ENCODE measurements at places on chromosomes 11 and 22.

DNA sequence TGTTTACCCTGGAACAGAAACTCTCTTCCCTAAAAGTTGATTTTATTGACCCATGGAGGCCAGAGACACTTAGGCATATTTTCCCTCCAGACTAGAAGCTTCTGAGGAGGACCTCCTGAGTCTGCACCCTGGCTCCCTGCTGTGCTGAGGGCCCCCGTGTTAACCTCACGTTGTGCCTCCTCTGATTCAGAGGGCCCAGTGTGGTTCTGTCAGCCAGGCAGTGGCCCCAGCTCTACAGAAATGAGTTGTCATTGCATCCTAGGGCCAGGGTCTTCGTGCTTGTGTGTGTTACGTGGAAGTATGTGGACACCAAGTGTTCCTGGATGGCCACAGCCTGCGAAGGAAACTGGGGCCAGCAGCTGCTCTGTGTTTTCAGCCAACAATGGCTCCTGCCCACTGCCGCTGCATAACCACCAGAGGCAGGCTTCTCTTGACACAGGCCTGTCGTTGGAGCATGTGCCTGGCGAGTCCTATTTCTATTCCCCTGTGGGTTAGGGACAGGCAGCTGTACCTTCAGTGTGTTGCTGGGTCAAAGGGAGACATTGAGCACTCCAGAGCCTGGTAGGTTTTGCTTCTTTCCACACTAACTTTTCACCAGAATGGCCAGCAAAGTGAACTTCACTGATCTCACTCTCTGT lies 44.5 kb downstream of the MED15 start:
- DNase-seq: no peak

DNA sequence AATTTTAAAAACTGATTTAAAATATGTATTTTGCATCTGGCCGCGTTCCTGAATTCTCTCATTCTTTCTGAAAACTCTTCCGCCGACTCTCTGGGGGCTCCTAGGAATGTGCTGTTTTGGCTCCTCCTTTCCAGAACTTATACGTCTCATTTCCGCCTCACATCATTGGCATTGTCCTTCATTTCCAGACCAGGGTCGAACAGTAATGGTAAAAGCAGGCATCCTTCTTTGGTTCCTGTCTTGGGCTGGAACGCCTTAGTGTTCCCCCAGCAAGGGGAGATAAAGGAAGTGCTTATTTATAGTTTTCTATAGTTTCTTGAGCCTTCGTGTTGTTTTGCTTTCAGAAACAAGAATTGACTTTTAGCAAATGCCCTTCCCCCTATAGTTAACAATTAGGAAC lies 10.9 kb upstream of the TNNT3 start:
- no peak for DNase-seq

- DNase-seq: no peak
These were observed 704 bp upstream of the CFL1 start for GRCh38 chr11:65858681-65859087.

DNA sequence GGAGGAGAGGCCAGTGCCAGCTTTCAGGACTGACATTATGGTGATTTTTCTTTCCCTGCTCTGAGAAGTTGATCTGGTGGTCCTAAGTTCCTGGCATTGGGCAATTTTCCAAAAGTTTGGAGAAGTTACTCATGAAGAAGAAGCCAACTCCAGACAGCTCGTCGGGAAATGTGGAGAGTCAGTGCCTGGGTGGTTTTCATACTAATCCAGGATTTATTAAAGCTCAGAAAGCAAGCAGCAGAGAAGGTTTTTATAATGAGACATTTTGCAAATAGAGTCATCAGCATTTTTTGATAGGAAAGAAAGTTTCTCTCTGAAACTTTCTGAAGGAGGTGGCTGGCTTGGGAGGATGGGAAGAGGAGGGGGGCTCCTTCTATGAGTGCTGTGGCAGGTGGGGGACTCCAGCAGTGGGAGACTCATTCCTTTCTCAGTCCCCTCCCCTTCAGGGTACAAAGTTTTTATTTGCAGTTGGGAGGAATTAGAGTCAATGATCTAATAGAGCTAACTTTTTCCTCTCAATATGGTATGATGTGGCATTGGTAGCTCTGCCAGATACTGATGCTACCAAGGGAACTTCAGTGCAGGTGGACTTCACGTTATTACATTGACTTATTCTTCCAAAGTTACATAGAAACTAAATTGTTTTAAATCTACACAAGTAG lies 55.4 kb downstream of the LIF start:
- DNase-seq: no peak

DNA sequence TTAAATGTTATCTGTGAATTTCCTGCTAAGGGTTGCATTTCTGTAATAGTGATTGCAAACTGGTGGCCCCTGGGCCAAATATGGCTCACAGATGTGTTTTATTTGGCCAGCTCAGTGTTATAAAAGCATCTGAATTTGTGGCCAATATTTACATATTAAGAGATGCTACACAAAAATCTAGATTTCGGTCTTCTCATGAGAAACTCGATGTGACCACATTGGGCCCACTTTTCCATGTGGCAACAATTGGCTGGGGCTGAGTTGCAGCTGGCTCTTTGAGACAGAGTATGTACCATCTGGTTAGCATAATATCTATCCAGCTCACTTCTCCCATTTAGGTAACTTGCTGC lies 244.5 kb upstream of the POU2AF2 start:
- DNase-seq: peak; percentile 36

DNA sequence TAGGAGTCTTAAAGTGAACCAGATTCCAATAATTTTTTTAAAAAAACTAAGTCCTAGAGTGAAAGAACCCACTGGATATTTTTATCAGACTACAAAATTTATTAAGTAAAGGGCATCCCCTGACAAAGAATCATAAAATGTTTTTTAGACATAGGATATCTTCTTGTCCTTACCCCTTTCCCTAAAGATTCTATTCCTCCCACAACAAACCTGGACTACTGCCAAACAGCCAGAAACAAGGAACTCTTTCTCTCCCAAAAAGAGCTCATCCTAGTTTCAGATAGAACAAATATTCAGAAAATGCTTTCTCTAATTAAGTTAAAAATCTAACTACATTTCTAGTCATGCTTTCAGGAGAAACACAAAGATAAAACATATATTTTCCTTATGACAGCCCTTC lies 327.1 kb downstream of the FAM181B start:
- DNase-seq: no peak

GRCh38 chr11:120432056-120433018 lies 79.2 kb upstream of the GRIK4 start:
- DNase-seq: peak; percentile 97

DNA sequence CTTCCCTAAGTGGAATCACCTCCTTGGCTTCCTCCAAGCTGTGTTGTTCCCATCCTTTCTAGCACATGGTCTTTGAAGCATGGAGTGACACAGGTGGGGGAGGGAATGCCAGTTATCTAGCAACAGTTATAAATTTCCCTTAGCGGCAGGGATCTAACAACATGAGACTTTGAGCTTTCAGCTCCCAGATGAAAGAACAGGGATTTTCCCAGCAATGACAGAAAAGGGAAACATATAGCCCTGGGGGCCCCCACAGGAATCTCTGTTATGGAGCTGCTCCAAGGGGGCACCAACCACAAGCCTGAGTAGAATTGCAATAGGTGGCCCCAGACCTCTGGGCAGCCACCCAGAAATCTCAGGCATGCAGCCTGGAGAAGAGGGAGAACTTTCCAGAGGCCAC lies 163.0 kb downstream of the GRIK4 start:
- no peak for DNase-seq

DNA sequence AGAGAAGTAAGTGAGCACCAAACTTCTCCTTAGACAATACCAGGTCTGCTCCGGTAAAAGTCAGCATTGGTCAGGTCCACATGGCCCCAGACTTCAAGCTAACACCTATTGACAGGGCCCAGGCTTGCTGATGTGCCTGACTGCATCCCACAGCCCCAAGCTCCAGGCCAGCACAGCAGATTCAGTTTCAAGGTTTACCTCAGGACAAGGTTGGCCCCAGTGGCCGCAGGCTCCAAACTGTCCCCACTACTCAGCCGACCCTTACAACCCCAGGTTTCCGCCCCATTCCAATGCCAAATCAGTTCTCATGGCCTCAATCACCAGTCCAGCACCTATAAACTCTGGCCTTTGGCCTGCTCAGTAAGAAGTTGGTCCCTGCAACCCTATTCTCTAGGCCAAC lies 39.4 kb downstream of the OR4C6 start:
- DNase-seq: no peak

DNA sequence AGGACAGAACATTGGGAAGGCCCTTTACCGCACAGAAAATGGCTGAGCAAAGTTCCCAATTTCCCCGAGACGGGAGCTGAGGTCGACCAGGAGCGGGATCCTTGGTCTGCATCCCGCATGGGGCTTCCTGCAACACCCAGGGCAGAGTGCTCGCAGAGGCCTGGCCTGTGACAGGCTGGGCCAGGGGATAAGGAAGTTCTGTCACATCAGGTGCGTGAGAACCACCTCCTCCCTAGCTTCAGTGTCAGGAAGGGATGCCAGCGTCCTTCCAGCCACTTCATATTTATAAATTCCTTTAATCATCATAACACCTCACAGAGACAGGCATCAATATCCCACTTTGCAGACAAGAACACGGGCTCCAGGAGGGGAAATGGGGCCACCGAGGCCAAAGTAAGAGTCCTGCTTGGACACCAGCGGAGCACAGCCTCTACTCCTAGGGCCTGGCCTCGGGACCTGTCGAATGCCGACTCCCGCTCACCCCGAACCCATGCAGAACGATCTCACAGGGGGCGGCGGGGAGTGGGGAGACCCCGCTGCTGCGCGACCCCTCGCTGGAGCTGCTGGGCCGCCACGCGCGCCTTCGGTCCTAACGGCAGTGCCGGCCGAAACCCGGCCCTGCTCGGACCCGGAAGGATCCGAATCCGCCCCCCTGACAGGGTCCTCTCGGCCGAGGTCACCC lies 532 bp downstream of the BET1L start:
- no peak for DNase-seq

- no peak for DNase-seq
These were observed 97.8 kb upstream of the ZBED5 start for GRCh38 chr11:10955616-10956015.

DNA sequence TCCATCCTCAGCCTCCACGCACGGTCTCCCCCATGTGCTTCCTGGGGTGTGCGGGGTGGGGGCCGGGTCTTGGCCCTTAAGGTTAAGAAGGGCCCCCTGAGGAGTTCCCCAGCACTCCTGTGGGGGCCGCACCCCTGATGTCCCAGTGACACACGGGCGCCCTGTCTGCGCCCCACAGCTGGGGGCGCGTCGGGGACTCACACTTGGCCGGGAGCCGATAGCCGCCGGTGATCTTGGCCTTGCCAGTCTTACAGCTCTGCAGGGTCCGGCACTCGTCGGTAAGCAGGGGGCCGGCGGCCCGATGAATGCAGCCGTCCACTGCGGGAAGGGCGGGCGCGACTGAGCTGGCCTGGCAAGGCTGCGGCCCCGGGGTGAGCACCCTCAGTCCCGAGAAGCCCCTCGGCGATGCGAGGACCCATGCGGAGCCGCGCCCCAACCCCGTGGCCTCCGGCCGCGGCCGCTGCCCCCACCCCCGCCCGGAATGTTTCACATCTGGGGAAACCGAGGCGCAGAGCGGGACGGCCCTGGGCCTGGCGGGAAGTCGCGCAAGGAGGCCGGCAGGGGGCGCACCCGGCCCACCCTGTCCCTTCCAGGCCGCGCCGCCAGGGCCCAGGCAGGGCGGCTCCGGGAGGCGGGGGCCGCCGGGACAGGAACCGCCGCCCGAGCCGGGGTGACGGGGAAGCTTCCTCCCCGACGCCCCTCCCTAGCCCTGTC lies 13.9 kb downstream of the OTUB1 start:
- no peak for DNase-seq

- no peak for DNase-seq
These were observed 7.0 kb downstream of the MTFP1 start for GRCh38 chr22:30432520-30432919.

GRCh38 chr11:104073950-104074705 lies 37.7 kb downstream of the DDI1 start:
- no peak for DNase-seq

GRCh38 chr22:30027169-30027568 lies 53.1 kb upstream of the HORMAD2 start:
- no peak for DNase-seq

DNA sequence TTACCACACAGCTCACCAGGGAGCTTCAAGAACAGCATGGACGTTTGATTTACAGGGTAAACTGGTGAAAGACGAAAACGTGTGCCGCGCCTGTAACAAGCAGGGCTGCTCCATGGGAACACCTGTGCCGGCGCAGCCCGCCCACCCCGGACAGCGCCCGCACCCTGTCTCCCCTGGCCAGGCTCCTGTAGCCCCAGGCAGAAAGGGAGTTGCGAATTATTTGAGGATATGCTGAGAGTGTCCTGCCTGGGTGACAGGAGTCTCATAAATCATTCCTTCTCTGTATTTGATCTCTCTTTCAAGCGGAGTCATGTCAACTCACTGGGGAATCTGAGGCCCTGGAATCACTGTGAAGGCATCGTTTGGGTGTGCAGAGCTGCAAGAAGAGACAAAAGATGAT lies 804.3 kb downstream of the OPCML start:
- DNase-seq: no peak

DNA sequence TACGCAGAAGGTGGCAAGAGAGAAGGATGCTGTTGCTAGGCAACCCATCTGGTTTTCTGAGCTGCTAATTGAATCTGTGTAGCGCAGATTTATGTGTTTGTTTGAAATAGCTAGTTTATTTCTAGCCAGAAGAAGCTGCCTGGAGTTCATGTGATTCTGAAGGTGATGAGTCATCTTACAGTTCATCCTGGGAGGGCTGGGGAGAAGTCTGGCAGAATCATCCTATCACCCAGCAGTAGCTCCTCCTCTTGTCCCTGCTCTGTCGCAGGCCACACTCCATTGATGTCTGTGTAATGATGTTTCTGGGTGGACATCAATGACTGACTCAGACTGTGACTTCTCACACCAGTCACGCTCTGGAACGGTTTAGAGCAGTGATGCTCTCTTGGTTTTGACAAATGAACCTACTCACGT lies 4.8 kb upstream of the FBXO7 start:
- peak; percentile 74 for DNase-seq

DNA sequence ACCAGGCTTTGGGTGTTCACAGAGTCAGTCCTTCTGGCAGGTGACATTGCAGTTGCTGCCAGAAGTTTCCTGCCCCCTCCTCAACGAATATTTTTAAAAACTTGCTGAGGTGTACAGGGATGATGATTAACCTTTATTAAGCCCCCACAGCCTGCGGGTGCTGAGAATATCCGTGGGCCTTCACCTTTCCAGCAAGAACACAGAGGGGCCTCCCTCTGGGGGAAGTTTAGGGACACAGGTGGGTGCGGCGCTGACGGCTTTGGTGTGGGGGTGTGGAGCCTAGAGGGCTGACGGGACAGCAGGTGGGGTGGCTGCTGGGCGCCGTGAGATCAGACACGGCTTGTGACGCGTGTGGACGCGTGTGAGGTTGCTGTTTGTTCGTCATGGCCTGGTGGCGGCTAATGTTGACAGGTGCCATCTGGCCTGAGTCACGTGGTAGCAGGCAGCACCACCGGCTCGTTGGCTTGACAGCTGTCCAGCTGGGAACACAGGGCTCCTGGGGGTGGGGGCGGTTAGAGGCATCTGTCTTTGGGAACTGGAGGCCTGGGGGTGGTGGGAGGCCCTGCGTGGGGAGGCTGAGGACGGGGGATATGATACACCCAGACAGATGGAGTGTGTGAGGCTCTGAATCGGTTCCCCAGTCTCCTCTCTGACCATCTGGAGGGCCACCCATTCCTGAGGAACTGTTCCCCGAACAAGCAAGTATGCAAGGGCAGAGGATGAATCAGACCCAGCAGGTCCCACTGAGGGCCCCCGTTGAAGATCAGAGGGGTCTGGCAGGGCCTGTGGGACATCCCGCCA lies 12.5 kb upstream of the LRRC10B start:
- no peak for DNase-seq

- DNase-seq: no peak
These were observed 25.9 kb downstream of the SHANK3 start for GRCh38 chr22:50698546-50698945.

- DNase-seq: no peak
These were observed 233.5 kb upstream of the E2F8 start for GRCh38 chr11:19474211-19474610.

GRCh38 chr11:67056267-67057204 lies at the start of gene RHOD:
Gene RHOD, plus strand, starts transcription at chr11:67056847. Its CDS starts 56 bp downstream, at chr11:67056903.
- no peak for DNase-seq

Measured in BJ (cell line).